Kidney (tissue), 22 donors: ENCODE measurements at places on chromosomes 4 and X. TPM values are rescaled to one million over a fixed set of nuclear protein-coding genes. Genes with fewer than 3 reads are reported as not detected.

- no peak for DNase-seq
Measured at GRCh38 chr4:111475666-111476065, 669.6 kb upstream of the FAM241A start.

DNA sequence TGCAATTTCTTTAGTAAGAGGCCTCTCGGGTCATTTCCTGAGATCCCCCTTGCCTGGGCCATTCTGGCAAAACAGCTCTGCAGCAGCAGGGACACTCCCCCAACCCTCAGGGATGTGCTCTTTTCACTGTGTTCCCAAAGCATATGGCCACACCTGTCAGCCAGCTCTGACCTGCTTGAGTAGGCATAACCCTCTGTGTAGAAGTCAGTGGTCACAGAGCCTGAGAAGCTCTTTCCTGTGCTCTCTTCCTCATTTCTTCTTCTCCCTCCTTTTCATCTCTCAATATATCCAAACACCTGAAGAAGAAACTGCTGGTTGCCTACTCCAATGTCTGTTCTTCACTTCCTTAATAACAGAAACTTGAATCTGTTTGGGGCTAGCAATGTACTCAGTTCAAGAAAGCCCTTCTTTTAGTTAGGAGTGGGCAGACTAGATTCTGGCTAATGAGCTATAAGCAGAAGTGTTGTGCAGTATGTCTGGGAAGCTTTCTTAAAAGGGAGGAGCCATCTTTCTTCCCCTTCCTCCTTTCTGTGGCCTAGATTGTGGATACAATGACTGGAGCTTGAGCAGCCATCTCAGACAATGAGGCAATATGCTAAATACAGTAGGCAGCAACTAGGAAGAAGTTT, 73.3 kb downstream of the PRPS1 start:
- DNase-seq, result no peak

The PDE6B gene
- total RNA-seq, result 10.7 TPM

The FAM47A gene
- total RNA-seq, result not detected

DNA sequence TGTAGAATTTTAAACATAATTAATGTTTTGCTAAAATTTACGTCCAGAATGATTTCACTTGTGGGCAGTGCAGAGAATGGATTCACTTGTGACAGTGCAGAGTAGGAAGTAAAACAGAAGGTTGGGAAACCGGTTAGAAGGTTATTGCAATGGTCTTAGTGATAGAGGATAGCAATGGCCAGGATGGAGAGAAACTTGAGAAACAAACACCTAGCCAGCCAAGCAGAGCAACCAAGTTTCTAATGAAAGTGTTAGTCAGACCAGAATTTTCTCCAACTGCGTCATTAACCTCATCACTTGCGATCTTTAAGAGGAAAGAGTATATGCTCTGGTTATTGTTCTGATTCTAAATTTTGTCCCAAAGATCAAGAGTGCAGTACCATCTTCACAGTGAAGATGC, 50.0 kb upstream of the TBC1D9 start:
- no peak for DNase-seq

The RCHY1 gene
- 40.2 TPM for total RNA-seq

GRCh38 chr4:73486497-73486896, 5.0 kb downstream of the AFM start:
- no peak for DNase-seq

GRCh38 chr4:66294638-66295037, 624.3 kb upstream of the EPHA5 start:
- DNase-seq, result no peak

DNA sequence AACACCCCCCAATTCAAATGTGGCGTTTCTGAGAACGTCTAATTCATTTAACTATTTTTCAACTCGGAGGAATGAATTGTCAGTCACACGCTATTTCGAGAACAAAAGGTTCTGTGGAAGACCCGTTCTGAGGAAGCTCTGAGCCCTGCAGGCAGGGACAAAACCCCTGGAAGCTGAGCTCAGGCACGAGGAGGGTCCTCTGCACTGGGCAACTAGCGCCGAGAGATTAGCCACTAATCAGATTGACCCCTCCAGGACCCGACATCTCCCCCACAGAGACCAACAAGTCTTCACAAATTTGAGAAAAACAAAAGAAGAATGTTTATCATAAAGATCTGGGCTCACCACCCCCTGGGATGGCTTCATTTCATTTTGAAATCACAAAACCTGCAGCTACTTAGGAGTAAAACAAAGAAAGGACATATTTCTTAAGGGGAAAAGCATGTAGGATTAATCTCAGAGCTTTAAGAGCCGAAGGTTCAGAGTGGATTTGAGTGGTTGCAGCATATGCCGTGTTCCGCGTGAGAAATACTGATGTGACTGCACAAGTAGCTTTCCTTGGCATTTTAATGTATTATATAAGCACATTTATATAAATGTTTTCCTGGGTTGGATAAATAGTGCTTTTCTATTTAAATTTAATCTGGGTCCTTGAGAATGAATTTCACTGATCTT, 41.8 kb downstream of the ADRA2C start:
- DNase-seq, result no peak

- DNase-seq, result no peak
Measured at GRCh38 chr4:147789596-147789995, 57.7 kb downstream of the ARHGAP10 start.

- no peak for DNase-seq
Measured at GRCh38 chr4:140754918-140755773, 1.0 kb downstream of the TBC1D9 start.

- DNase-seq, result no peak
Measured at GRCh38 chr4:129570326-129570725, 474.4 kb downstream of the C4orf33 start.

DNA sequence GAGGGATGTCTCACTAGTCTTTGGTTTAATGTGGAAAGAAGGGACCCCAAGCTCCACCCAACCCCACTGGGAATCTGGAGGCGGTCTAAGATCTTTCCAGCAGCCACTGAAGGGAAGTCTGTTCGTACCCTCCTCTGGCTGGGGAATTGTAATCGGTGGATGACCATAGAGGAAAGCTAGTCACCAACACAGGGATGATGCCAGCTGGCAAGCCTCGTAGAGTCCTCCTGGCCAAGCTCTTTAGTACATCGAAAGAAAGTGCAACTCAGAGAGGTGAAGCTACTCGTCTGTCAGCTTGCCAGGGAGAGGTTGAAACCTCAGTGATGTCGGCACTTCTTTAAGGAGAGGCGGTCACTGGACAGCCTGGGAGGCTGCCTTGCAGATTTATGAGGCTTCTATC, 58.7 kb downstream of the MAMLD1 start:
- no peak for DNase-seq

DNA sequence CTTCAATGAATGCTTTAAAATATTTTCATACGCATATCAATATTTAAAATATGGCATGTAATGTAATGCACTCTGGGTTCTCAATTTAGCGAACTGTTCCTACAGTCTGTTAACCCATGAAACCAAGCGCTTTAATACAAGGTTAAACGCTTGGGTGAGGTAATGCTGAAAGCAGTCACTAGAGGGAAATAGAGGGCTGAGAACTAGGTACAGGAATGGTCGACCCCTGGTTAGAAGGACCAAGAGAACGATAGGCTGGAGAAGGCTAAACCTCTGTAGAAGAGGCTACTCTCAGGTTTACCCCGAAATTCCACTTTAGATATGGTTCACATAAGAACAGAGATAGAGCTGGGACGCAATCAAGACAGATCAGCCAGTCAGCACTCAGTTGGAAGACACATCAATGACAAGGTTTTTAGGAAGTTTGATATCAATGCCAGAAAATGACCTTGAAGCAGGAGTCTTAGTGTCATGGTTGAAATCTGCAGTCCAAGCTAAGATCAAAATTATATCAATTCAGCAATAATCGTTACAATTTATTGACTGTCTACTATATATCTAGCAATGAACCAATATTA, 26.9 kb downstream of the ARSJ start:
- DNase-seq, result no peak

DNA sequence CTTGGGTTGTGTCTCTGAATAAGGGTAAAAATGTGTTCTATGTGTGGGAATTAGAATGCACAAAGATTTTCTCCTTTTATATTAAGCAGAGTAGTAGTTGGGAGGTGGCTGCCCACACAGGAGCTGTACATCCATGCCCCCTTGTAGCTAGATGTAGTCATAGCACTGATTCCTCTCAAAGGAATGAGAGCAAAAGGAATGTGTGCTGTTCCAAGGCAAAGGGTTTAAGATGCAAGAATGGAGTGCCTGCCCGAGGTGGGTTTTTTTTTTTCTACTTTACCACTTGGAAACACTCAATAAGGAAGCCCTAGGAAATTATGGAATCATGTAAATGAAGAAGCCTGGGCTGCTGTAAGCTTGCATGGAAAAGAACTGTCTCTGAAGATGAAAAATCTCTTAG, 2183.2 kb upstream of the AGA start:
- no peak for DNase-seq

The RGN gene
- 11.9 TPM for total RNA-seq

DNA sequence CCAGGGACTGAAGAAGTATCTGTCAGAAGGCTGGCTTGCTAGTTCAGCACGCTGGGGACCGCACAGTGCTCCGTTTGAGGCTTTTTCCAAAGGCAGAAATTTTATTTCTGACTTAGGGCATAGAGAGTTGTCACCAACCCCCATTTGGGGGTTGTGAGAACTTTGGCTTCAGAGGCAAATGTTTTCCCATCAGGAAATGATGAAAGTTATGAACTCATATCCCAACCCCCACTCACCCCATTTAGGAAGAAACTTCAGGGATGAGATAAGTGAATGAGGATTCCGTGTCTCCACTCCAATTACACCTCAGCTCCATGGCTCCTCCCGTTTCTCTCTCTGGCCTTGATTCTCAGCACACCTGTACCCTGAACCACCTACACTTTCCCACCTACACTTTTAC, 4.3 kb upstream of the WDR13 start:
- no peak for DNase-seq

The TXK gene
- 7.9 TPM for total RNA-seq
